ENCODE measurements at places on chromosomes 12 and 14.

DNA sequence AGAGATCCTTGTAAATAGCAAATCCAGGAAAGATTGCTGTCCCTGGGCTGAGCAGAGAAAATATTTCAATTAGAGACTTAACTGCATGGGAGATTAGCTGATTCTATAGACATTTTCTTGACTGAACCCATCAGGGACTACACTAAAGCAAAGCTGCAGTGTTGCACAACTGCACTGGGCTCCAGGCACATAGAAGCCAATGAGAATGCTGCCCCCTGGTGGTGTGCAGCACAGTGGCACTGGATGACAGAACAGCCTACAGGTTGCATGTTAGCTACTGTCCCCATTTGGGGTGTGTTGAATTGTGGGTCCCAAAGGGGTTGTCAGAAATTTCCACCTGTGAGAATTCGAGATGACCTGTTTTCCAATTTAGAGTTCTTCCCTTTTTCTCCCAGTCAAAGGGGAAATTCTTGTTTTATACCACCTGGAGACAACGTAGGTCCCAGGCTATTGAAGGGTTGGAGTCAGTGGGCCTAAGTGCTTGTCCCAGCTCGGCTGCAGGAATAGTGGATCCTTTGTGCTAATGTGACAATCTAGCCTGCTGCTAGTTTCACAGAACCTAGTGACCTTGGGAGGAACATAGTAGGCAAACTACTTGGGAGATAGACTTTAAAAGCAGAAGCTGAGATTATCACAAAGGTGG is 114.7 kb downstream of the SLC8A3 start:
- DNase-seq, result peak; percentile 75

DNA sequence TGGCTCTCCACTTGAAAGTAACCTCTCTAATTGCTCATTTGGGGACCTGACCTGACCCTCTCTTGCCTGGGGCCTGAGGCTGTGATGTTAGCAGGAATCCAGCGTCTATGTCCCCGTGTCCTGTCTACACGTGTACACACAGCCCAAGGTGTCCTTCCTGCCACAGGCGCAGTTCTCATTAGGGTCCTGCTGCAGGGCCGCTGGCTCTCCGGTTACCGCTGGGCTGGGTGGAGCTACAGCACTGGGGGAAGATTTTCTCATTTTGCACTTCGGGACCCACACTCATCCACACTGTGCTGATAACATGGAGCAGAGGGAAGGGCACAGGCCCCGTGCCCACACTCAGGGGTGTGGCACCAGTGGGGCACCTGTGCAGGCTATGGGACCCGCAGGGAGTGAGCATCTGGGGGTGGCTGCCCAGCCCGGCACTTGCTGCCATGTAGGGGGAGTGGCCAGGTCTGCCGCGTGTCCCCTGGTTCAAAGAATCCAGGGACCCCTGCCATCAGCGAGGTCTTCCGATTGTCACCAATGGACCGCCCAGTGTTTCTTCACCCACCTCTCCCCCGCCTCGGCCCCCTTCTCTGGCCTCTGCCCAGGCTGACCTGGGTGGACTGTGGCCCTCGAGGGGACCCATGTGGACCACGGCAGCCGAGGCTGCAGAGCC is 98.7 kb upstream of the SFSWAP start:
- DNase-seq, result no peak

- DNase-seq, result no peak
Observed at GRCh38 chr12:69553628-69554248, 31.5 kb upstream of the CCT2 start.

DNA sequence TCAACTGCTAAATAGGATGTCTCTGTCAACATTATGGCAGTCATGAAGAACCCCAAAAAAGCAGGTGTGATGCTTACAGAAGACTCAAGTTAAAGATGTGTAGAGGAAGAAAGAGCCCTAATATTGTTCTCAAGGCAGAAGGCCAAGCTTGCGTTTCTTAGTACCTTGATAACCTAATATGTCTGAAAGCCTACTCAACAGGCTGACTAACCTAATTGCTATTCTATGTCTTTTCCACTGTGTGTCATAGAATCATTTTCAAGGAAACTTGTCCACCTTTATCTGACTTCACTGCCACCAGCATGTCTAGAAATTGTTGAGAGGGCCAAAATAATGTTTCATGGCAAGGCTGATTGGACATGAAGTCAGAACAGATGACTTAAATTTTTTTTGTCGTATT is 373.2 kb downstream of the BTG1 start:
- DNase-seq, result no peak

- no peak for DNase-seq
Observed at GRCh38 chr14:92567173-92567725, 53.7 kb downstream of the RIN3 start.

GRCh38 chr12:124654666-124655047 is 87.2 kb upstream of the NCOR2 start:
- no peak for DNase-seq

DNA sequence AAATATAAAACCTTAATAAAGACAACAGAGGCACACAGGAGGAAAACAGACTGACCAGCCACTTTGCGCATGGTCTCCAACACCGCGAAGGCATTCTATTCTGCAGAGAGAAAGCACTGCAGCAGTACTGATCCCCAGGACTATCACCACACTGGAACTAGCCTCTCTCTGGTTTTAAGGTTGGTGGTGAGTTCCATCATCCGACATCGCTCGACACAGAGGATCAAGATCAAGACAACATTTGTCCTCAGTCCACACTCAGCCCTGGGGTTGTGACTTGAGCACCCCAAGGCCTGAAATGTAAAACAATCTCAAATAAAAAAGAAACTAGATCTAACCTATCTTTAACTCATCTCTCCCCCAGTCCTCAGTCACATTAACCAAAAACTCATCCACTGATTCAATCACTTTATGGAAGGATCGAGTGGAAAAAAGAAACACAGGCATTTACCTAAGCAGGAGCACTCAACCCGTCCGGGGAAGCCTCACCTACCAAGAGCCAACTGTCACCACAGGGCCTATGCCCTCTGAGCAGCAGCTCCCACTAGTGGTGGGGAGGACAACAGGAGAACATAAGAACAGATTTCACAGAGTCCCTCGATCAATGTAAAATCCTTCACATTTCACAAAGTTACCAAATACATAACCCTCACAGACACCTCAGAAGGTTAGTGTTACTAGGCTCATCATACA is 17.7 kb downstream of the STXBP6 start:
- peak; percentile 28 for DNase-seq

GRCh38 chr12:82225871-82226270 is 132.3 kb downstream of the CCDC59 start:
- no peak for DNase-seq

- no peak for DNase-seq
Observed at GRCh38 chr12:31234955-31235867, 90.7 kb downstream of the SINHCAF start.

DNA sequence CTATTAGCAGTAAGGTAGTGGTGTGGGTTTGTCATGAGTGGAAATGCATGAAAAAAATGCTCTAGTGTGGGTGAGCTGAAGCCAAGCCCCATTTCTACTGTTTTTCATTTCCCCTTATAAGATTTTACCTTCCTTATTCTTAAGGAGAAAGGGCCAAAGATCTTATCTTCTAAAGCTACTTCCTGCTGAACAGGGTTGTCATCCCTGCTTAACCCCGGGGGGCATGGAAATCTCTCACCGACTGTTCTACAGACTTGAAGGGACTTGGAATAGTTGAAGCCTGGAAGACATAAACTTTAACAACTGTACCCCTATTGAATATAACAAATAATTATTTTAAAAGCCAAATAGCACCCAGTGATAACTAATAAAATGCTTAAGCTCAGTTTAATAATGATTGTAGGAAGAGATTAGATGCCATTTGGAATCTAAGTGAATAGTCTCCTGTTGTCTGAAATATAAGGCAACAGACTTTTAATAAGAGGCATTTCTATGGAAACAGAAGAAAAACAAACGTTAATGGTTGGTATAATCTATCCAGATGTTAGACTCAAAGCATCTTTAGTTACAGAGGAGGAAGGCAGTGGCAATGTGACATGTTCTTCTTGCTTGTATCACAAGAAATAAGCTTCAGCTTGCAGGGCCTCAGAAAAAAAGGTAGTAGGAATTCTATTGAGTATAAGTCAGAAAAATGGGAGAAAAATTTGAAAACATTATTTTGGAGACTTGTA is 1.8 kb upstream of the GMFB start:
- no peak for DNase-seq

DNA sequence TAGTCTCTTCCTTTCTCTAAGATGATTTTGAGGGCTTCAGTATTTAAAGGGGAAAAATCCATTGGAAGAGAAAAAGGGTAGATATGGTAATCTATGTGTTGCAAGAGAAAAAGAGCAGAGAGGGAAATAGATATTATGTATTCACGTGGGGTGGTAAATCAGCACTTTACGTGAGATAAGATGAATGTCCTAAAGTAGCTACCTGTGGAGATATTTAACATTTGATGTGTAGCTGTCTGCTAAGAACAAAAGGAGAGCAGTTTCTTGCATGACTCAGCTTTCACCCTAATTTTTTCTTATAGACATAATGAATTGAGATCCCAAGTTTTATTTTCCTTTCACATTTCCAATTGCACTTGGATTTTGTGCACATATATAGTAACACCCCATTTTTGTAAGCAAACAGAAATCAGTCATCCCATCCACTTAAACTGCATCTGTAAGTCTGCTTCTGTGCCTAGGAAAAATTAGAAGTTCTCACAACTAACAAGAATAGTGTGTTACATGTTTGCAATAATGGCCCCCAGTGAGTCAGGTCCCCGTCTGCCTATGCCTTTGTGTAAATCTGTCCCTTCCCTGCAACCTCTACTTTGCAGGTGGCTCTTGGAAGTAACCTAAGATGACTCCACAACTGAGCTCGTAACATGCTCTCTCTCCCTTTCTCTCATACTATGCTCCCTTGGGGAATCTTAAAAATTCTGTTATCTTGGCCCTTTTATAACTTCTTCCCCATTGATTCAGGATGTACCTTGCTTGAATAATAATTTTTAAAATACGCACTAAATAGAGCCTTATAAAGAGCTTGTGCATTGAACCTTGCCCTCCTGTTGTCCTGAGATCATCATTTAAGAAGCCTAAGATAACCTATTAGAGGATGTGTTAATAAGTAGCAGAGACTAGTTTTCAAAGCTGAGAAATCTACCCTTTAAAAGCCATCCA is 3.7 kb downstream of the TMTC3 start:
- DNase-seq, result no peak

GRCh38 chr14:99377951-99378350 is 102.7 kb downstream of the SETD3 start:
- no peak for DNase-seq

DNA sequence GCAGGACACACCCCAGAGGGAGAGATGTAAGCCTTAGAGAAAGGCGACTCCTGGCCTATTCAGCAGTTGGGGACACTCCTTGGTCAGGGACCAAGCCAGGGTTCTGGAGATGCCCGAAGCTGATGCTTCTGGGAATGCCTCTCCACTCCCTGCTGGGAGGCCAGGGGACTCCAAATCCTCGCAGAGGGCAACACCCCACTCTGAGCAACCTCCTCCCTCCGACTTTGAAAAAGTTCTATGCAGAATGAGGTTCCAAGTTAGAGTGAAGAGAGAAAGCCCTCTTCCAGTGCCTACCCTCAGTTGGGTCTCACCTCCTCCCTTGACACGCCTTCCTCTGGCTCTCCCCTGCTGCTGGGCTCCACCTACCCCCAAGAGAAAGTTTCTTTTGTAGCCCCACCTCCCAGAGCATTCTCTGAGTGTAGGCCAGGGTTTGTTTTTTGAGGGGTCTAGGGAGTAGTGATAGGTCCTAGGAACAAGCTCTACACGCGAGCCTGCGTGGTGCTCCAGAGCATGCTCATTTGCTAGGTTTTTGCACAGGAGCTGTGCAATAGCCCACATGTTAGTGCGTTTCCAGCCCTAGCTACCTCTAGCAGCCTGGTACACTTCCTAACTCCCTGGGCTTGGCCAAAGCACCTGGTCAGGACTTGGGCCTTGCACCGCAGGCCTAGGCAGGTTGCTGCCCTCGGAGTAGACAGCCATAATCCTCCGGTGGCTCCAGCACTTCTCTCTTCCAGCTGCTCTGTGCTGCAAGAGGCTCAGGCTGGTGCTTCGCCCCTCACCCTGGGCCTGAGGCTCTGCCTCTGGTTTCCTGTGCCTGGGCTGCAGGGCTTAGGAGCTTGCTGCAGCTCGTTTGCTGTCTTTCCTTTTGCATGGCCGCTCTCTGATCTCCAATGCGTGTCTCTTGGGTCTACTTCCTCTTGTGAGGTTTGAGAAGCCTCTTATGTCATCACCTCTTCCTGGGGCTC is 590 bp upstream of the CEBPE start:
- DNase-seq, result peak; percentile 22

DNA sequence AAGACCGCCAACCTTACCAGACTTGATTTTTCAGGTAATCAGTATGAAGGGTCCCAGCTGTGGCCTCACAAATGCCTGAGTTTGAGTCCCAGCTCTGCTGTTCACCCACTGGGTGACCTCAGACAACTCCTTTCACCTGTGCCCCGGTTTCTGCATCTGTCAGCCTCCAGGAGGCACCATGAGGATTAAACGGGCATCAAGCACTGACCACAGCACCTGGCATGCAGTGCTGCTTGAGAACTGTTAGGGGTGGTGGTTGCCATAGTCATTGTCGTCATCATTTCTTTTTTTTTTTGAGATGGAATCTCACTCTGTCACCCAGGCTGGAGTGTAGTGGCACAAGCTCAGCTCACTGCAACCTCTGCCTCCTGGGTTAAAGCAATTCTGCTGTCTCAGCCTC is 57.9 kb downstream of the PHETA1 start:
- DNase-seq, result no peak

GRCh38 chr12:127230843-127231260 is 1036.1 kb upstream of the TMEM132C start:
- DNase-seq, result peak; percentile 1

GRCh38 chr12:7695566-7696197 is at the start of gene GDF3:
GDF3 (minus strand) TSS chr12:7695775; CDS start chr12:7695728, 47 bp downstream.
- DNase-seq, result no peak

- DNase-seq, result no peak
Observed at GRCh38 chr12:109735051-109735521, 21.5 kb downstream of the FAM222A start.

DNA sequence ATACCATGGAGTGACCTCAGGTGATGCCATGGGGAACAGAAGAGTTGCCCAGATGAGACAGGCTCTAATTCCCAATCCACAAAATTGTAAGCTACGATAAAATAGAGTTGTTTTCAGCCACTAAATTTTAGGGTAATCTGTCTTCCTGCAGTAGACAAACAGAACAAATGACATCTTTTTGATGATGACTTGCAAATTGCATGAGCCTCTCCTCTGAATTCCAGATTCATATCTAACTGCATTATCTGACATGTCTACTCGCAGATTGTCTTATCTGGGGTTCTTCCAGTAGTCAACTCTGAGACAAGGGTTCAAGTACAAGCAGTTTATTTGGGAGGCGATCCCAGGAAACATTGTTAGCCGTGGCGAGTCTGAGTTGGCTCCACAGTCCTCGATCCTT is 14.4 kb upstream of the ERC1 start:
- DNase-seq, result no peak

GRCh38 chr14:74542056-74542685 is 48.6 kb downstream of the ISCA2 start:
- no peak for DNase-seq

GRCh38 chr12:52528641-52529143 is 8.5 kb upstream of the KRT5 start:
- DNase-seq, result no peak

DNA sequence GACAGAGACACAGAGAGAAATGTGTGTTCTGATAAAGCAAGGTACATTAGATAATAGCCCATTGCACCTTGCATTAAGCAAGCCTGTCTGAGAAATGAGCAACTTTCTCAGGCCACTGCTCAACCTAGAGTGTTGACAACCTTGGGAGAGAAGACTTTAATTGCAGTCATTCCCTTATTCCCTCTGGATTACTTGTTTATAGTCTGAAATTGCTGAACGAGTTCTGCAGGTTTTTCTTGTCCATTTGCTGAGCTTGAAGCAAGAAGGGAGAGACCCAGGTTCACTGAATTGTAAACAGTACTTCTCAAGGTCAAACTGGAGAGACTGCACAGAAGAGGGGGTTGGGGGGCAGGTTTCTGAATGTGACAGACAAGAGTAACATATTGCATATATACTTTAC is 159.4 kb upstream of the PLEKHG7 start:
- no peak for DNase-seq

Data from activated CD4-positive, alpha-beta T cell treated with anti-CD3 and anti-CD28 coated beads, Interleukin-10, Interleukin-2, amounts not matched to agents 100 ng/mL and 50 ng/mL, durations not matched to agents 16 hours and 8 hours (primary cell).